Fibroblast of villous mesenchyme (primary cell): ENCODE measurements at places on chromosomes 1 and 21.

DNA sequence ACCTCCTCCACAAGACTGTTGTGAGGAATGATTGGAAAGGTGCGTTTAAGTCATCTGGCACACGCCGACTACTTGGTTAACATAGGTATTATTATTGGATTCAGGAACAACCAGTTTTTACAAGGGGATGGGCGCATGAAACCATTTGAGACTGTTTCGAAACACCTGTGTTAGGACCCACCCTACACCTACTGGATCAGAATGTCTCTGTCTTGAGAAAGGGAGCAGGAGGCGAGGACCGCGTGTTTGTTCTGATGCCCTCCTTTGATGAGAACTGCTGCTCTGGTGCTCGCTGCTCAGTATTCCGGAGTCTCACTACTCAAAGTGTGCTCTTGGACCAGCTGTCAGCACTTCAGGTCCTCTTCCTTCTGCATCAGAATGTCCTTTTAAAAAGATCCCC, 7.3 kb downstream of the H6PD start:
- no peak for DNase-seq

DNA sequence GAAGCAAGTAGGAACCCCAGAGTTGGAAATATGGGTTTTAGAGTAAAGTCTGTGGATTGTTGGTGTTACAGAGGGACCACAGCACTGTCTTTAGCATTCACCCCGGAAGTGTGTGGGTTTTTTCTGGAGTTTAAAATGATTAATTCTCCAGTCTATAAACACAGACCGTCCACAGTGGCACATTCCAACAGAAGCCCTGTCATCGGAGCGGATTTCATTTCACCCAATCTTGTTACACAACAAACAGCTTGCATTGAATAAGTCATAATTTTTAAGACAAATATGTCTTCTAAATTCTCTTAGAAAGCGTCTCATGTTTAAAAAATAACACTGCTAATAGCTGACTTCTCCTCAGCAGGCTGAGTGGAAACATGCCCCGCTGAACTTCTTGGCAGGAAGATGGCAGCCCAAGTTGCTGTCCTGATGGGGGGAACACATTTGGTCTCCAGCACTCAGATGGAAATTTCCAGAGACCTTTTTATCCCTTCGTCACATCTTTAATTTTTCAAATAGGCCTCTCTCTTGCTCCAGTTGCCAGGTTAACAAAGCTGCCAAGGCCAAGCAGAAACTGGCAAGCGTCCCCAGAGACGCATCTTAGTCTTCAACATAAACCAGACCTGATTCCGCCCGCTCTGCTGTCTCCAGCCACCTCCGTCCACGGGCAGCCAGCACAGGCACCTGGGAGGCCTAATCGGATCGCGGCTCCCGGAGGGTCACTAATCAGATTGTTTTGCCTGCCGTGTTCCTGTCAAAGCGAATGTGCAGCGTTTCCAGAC, 28.8 kb upstream of the SLC19A1 start:
- peak; percentile 81 for DNase-seq

GRCh38 chr21:30652891-30653290, 10.2 kb downstream of the KRTAP20-3 start:
- DNase-seq: no peak

DNA sequence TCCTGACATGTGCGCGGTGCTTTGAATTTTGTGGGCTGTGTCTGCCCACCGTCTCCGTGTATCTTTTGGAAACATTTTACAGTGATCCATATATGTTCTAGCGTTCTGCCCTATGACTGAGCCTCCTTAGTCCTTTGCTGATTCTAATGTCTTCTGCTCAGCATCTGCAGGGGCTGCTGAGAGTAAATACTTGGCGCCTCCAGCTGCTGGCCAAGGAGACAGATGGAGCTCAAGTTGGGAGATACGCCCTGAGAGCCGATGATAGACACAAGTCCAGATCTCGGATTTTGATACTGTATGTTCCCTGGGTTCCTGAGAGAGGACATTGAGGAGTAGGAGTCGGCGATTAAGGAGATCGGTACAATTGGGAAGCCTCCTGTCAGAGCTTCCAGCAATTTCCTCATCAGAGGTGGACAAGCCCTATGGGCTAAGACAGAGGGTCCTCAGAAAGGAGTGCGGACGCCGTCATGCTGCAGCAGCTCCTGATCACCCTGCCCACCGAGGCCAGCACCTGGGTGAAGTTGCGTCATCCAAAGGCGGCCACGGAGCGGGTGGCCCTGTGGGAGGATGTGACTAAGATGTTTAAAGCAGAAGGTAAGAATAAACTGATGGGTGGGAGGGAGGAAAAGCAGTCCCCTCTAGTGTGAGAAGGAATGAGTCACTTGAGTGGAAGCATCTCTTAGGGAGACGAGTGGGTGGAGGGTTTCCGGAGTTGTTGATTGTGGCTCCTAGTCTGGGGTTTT, 390 bp downstream of the ZFP69B start:
- peak; percentile 57 for DNase-seq

DNA sequence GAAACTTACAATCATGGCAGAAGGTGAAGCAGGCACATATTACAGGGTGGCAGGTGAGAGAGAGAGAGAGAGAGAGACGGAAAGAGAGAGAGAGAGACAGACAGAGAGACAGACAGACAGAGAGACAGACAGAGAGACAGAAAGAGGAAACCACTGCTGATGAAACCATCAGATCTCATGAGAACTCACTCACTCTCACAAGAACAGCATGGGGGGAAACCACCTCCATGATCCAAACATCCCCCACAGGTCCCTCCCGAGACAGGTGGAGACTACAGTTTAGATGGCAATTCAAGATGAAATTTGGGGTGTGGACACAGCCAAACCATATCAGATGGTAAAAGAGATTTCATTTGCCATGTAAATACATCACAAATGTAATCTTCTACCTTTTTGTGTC, 708.1 kb downstream of the MRPL39 start:
- DNase-seq: no peak

GRCh38 chr1:226419284-226420029, 11.6 kb upstream of the PARP1 start:
- DNase-seq: no peak

DNA sequence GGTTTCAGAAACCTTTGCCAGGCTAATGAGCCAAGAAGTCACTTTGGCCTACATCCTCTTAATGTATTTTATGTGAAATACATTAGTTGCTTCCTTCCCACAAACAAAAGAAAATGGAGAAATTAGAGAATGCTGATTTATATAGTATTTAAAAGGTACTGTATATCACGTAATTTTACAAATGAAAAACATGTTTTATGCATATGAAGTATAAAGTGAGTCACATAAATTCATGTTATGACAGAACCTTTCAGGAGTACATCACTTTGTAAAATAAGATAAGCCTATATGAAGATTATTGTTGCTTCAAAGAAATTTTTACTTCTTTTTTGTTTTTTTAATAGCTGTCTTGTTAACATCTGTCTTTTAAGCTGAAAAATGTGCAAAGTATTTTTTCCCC, 4.6 kb downstream of the DR1 start:
- DNase-seq: no peak

DNA sequence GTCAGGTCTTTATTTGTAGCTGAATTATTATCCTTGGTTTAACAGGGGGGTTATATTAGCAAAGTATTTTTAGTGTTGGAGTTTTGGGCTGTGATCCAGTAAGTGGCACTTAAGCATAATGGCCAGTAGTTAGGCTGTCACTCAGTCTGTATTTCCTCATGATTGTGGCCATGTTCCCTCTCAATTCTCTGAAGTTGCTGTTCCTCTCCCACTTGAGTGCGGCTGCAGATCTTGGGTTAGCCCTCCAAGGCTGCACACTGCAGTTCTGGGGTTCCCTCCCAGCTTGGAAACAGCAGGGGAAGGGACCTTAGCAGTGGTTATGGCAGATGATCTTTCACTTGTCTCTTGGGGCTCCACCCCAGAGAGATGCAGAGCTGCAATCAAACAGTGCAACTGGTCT, 23.2 kb upstream of the DENND1B start:
- DNase-seq: no peak
